ENCODE measurements at places on chromosomes 7 and 10.
A peak's percentile ranks its signal among the peaks of the same experiment; 100 is the strongest.

GRCh38 chr7:70695795-70696083, 436.2 kb upstream of the GALNT17 start:
- no peak for DNase-seq

DNA sequence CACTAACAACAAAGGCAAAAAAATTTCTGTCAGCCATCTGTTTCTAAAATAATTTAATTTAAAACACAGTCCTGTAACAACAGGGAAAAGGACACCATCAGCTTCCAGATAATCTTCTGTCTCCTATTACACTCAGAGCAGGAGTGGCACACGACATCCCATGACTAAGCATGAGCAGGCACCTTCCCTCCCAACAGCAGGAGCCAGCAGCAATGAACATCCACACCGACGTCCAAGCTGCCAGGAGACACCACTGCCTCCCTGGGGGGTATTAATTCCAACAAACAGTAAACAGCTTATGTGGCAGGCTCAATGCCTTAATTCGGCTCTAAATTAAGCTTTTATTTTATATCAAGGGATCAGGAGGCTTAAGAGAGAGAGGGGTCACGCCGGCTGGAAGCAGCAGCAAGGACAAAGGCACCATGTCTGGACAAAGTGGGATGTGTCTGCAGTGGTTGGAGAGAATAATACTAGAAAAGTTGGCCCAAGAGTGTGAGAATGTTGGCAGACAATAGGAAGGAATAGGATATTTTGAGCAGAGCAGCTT, 45.7 kb downstream of the KIAA1549 start:
- DNase-seq: no peak

DNA sequence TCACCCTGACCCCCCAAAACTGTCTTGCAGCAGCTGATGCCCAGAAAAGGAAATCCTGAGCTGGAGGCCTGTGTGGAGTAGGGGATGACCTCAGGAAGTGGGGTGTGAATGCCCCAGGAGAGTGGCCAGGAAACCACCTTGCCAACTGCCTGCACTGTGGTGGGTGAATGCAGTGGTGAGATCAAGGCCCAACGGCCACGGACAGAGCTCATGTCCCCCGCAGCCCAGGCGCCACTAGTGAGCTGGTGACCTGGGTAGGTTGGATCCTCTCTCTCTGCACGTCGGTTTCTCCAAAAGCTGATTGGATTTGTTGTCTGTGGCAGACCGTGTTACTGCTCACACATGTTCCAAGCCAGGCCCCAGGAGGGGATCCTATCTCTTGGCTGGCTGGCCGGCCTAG, 448.9 kb downstream of the TCERG1L start:
- DNase-seq: no peak

- no peak for DNase-seq
These were observed 202.6 kb downstream of the GALNT17 start for GRCh38 chr7:71334541-71334940.

DNA sequence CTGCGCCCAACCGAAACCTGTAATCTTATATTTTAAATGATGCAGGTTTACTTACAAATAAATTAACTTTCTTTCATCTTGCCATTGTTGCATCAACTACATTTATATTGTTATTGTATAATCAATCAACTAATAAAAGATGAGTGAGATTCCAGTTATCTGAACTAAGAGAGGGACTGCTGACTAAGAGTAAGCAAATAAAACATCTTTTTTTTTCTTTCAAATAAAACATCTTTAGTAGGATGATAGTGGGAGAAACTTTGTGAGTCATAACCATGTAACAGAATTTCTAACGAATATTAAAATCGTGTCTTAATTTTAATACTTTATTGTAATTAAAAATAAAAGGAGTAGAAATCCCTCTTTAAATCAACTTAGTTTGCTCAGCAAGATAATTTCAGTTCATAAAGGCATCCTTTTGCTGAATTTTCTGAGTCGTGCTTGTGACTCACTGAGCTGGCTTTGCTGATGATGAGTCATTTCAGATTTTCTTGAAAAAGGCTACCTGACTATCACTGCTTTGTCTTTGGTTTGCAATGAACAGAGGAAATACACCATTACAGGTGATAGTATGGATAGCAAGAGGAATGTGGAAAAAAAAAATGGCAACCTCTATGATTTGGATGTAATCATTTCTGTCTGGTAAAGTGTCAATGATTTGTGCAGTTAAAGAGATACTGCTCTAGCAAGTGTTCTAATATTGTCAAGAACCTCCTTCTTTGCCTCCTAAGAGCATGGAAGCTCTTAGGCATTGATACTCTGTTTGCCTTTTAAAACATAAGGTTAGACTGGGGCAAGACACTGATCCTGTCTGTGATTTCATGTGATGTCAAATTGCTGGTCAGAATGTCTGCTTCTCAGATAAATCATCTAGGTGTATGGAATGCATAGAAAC, 119.5 kb downstream of the GPR158 start:
- no peak for DNase-seq

GRCh38 chr7:83475420-83475819, 173.5 kb downstream of the SEMA3E start:
- DNase-seq: no peak

DNA sequence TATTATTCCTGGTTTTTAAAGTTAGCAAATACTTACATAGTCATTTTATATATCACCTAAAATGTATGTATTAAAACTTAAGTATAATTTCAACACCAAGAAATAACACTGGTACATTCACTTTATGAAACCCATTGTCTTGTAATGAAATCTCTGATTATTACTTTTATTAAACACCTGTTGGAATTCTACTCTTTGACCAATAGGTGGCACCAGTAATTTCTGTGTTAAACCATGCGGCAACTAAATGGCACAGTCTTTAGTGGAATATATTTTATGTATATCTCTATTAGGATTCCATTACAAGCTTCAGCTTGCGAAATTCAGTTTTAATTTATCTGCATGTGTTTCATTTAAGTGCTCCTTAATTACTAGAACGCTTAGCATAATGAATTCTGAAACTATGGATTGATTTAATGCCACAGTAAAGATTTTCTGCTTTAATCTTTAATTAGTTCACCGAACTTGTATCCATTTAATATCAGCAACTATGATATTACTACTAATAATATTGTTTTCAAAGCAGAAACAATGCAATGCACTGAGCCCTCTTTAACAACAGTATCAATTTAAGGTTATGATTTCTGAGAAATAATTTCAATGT, 181.3 kb downstream of the MAGI2 start:
- no peak for DNase-seq

DNA sequence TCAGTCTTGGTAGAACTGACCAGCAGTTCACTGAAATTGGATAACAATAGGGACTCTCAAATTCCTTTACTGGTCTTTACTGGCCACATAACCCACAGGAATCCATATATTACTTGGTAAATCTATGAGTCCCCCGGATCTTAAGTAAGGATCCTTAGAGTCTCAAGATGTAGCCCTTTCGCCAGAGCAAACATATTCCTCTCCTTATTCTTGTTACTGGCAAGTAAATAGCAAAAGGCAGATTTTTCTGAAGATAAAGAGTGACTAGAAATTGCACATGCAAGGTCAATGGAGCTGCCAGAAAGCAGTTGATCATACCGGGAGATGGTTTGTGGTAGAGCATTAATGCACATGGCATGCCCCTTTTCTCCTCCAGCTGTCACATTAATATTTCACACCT, 283.0 kb downstream of the HDAC9 start:
- DNase-seq: no peak

GRCh38 chr7:22124941-22125340, 179.2 kb upstream of the CDCA7L start:
- DNase-seq: no peak

DNA sequence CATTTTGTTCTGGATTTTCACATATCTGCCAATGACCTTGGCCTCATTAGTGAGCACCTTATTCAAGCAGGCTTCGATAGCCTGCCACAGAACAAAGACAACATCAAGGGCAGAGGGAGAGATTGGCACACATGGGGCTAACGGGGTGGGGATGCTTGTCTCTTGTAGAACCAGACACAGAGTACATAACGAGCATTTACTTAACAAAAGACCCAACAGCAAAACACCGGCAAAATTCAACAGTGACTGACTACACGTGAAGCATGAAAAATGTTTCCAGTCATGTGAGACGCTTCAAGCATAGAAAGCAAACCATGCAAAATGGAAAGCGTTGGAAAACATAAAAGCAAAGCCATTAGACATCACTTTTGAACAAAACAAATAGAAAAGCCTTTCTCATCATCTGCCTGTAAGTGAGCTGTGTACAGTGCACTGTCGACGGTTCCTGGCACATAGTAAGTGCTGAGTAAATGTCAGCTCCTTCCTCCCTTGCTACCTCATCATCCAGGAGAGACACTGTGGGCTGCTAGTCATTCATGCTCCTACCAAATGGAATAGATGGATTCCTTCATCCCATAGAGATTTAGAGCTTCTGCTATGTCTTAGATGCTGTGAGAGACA, 134.4 kb upstream of the AGK start:
- no peak for DNase-seq

- DNase-seq: no peak
These were observed 65.5 kb downstream of the OSBPL3 start for GRCh38 chr7:24914465-24914859.

DNA sequence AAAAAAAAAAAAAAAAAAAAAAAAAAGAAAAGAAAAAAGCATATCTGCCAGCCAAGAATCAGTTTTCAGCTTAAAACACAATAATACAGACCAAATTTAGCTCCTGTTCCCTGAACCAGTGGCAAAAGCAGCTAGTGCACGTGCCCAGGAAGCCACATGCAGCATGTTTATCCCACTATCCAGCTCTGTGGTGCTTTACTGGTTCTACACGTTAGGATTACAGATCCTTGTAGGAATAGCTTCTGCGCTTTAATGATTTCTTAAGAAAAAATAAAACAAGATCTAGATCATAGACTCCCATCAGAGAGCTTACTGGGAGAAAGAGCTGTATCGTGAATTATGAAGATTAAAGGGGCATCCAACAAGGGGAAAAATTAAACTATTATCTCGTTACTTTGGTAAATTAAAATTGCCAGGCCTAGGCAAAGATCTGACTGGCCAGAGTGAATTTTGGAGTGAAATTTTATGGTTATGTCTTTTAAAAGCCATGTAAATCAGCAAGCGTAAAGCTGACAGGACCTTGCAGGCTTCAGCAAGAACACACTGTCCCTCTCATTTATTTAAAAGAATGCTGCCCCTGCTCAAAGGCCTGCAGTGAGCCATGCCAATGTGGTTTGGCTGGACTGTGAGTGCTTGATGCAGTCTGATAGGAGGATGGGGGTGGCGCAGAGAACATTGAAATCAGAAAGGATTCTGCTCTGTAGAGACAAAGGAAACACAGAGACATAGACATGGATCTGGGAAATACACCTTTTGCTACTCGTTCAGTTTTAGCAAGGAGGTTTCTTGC, 177.3 kb upstream of the PHYHIPL start:
- no peak for DNase-seq

DNA sequence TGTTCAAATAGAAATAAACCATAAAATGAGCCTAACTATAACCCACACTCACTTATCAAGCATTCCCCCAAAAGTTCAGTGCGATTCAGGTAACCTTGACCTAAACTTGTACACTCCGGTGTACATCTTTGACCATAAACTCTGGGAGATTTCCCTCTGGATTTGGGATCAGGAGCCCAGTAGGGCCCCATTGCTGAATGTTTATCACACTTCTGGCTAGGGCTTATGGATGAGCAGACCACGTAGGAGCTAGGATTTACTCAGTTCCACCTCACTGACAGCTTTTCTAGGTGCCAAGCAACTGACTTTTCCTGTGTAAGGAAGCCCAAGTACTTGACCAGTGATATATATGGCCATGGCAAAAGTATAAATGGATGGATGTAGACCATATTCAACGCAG, 113.7 kb downstream of the SVOPL start:
- no peak for DNase-seq

GRCh38 chr10:125064681-125065492, 95.5 kb downstream of the CTBP2 start:
- peak; percentile 26 for DNase-seq

GRCh38 chr7:68823996-68824780, 774.1 kb upstream of the AUTS2 start:
- DNase-seq: no peak

GRCh38 chr10:8975535-8975934, 921.0 kb downstream of the GATA3 start:
- no peak for DNase-seq

- no peak for DNase-seq
These were observed 62.7 kb downstream of the GRM3 start for GRCh38 chr7:86706406-86706805.

DNA sequence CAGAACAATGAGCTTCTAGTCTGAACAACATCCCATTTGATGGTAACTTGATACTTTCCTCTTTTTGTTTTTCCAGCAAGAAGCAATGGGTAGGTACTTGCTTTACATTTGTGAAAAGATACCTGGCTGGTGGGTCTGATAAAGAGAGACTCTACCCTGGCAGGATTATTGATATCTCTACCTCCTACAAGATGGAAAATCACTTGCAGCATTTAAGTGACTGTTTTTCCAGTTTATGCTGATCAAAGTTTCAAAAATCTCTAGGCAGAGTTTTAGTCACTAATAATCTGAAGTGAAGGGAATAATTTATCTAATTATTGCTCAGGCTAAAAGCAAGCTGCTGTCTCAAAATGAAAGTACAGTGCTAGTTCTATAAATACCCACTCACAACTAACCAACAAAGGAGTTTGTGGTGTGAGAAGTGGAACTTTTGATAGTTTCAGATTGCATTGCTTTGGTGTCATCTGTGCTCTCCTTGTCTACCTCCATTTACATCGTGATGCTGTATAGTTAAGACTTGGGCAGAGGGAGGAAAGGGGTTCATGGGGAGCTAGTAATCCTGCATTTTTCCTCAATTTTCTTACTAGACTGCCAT, 86.0 kb upstream of the ANKRD1 start:
- DNase-seq: no peak

GRCh38 chr7:90708841-90709317, 112.8 kb downstream of the CDK14 start:
- DNase-seq: peak; percentile 78

DNA sequence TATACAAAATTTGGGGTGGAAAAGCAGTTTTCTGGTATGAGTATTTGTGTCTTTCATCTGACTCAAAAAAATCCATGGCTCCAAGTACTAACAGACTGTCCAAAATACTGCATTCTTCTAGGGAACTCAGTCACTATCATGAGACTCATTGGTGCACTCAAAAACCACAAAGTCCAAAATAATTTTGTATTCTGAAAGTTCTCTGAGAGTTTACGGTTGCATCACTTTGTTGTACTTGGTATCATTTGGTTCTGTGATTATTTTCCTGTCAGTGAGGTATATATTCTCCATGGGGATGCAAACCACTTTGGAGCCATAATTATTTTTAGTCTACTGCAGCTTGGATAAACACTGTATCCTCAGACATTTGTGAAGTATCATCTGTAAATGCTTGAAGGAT, 28.0 kb upstream of the CABCOCO1 start:
- no peak for DNase-seq

- DNase-seq: no peak
These were observed 10.2 kb downstream of the ZC3HAV1 start for GRCh38 chr7:139099172-139099947.
